SHP77 (cell line): ENCODE measurements at places on chromosomes 13 and 19.

- no peak for DNase-seq
These were observed 17.8 kb downstream of the ACTL9 start for GRCh38 chr19:8680676-8681344.

DNA sequence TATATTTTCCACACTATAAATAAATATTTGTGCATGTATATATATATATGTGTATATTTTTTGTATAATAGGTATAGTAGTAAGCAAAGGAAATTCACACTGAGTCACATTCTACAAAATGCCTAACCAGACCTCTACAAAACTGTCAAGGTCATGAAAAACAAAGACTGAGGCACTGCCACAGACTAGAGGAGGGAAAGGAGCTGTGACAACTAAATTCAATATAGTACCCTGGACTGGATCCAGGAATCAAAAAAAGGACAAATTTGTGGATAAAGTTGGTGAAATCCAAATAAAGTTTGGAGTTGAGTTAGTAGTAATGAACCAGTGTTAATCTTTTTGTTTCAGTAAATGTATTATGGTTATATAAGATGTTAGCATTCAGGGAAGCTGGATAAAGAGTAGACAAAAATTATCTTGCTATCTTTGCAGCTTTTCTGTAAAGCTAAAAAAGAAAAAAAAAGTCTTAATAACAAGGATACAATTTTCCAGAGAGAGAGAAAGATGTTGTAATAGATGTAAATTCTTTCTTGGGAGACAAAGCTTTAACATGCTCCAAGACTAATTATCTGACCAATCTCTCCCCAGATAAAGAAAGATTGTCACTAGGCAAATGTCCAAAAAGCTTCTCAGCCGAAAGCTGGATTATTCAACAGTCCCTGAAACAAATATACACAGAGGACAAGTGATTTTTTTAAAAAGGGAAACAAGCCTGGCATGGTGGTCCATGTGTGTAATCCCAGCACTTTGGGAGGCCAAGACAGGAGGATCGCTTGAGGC is 19.1 kb downstream of the SYDE1 start:
- DNase-seq, result no peak

DNA sequence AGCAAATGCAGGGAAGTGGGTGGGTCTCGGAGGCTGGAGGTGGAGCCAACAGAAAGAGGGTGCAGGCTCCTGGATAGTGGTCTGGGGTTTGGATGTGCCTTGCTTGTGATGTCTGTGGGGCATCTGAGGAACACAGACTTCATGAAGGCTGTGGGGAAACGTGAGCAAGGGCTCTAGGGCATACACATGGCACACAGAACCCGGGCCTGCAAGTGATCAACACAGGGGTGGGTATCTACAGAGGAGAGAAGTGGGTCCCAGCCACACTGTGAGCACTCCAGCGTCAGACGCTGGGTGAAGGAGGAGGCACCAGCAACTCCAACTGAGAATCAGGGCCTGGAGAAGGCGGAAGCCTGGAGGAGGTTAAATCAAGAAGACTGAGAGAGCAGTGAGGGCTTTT is 5.4 kb upstream of the UBE2M start:
- DNase-seq, result no peak

GRCh38 chr13:109567315-109567714 is 219.1 kb downstream of the IRS2 start:
- no peak for DNase-seq

GRCh38 chr13:73894995-73895571 is 239.1 kb downstream of the KLF12 start:
- no peak for DNase-seq

DNA sequence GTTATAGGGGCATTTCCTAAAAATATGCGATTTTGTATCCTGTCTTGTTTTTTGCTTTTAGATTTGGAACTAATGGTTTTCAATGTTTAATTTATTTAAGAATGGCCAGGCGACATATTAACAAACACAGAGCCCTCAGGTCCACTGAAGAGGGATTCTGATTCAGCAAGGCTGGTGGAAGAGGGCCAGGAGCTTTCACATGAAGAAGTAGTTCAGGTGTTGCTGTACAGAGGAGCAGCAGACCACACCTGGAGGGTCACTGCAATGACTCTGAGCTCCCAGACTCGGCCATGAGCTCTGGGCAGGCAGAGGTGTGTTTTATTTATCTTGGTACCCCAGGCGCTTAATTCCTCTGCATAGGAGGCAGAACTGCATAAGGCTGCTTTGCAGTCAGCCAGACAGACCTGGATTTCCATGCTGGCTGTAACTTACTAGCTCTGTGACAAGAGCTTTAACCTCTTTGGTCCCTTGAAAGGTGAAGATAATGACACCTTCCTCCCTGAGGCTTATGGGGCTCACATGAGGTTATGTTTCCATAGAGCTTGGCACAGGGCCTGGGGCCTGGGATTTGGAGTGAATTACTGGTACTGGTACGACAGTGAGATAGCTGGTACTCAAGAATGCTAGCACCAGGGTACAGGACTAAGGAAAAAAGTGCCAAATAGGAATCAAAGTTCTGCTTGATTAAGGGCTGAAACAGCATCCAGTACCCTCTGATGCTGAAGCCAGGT is 184.7 kb downstream of the OXGR1 start:
- DNase-seq, result no peak

DNA sequence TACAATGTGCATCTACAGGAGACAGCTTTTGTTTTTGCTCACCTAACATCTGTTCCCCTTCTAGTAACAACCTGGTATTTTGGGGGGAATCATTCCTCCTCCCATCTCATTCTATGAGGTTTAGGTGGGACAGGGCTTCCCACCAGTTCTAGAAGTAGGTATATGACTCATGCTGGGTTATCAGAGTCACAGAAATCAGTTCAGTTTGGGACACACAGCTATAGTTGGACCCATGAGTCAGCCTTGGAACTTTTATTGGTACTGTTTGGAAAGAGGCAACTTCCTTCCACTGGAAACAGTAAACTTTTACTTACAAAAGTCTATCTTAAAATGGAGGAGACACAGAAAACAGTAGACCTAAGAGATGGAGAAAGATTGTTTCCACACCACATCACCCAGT is 185.5 kb downstream of the DNAJC3 start:
- DNase-seq, result no peak

- peak; percentile 50 for DNase-seq
These were observed 11.5 kb downstream of the CUL4A start for GRCh38 chr13:113220877-113221276.

DNA sequence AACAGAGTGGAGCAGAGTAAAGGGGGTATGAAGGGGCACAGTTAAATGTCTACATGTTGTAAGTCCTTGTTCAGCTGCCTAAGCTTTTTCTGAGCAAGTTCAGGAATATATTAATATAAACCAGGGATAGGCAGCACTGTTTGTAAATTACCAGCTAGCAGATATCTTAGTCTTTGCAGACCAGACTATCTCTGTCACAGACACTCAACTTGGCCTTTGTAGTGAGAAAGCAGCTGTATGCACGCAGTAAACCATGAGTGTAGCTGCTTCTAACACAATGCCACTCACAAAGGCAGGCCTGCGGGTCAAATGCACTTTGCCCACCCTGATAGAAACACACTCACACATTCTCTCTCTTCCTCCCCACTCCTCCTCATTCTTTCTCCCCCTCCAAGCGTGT is 1016.9 kb downstream of the UQCRFS1 start:
- DNase-seq, result no peak

GRCh38 chr19:39432677-39433025 is 3.1 kb downstream of the RPS16 start:
- DNase-seq, result no peak

- no peak for DNase-seq
These were observed 27.8 kb downstream of the CARM1 start for GRCh38 chr19:10899151-10899653.

DNA sequence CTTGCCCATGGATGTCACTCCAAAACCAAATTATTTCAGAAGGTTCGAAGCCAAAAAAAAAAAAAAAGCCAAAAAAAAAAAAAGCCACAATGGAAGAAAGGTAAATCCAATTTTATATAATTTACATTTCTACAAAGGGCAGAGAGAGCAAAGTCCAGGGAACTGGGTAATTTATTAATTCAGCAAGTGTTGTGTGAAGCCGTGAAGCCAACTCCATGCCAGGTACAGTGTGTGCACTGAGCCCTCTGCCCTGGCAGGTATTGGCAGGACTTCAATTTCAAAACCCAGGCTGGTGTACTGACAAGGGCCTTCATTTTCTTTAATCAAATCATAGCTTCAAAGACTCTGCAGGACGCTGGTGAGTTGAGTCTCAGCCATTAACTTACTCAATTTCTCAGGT is 5.5 kb upstream of the RFPL4A start:
- no peak for DNase-seq

DNA sequence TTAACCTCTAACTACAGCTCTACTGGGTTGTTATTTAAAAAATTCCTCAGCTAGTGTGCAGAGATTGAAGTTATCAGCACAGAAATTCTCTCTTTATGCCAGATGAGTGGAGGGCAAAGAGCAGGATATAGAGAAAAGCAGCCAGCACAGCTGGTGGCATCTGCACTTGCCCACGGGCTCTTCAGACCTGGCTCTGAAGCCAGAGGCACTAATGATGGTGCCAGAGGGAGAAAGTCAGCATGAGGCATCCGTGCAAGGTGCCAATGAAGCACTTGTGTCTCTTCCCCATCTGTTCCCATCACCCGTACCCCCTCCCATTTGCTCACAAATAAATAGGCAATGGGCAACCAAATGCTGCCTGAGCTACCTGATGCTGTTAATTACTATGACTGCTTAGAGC is 138.9 kb downstream of the OLFM4 start:
- DNase-seq, result no peak

- DNase-seq, result no peak
These were observed at the start of gene IL12RB1 for GRCh38 chr19:18086590-18087138. TSS of gene IL12RB1 (minus strand) at chr19:18086934. CDS start at chr19:18086823, 111 bp downstream.

- peak; percentile 14 for DNase-seq
These were observed 51.3 kb upstream of the LSM14A start for GRCh38 chr19:34120846-34121639.

DNA sequence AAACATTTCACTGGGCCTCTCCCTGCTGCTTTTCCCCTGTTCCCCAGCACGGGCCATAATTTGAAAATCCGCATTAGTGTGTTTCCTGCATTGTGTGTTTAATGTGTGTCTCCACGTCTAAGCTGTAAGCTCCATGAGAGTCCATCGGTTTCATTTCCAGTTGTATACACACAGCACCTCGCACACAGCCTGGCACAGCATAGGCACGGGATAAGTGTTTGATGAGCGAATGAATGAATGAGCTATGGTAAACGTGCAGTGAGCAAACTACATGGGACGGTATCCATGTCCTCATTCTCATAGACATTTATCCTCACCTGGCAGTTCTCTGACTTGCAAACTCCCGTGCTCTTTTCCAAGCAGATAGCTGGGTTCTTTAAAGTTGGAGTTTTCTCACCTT is 106.1 kb downstream of the RAB20 start:
- DNase-seq, result no peak

DNA sequence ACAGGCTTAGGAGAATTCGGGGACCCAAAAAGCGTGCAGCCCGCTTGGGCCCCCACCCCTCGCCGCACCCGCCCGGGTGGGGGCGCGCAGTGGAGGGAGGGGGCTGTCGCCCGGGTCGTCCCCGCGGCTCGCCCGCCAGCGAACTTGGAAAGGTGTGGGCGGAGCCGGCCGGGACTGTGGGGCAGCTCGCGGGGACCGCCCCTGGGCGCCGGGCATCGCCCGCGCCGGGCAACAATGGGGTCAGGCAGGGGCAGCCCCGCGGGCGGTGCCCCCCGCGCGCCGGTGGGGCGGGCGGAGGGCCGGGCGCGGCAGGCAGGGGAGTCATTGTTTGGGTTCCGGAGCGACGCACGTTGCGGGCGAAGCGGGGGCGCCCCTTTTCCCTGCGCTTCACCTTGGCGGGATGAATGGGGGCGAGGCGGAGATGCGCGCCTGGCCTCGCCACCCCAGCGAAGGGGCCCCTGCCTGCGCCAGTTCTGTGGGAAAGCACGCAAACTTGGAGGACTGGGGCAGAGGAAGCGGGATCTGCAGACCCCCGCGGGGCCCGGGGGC is 647 bp upstream of the KLF12 start:
- DNase-seq, result peak; percentile 47

GRCh38 chr13:41313117-41313516 is 2.0 kb downstream of the NAA16 start:
- no peak for DNase-seq

DNA sequence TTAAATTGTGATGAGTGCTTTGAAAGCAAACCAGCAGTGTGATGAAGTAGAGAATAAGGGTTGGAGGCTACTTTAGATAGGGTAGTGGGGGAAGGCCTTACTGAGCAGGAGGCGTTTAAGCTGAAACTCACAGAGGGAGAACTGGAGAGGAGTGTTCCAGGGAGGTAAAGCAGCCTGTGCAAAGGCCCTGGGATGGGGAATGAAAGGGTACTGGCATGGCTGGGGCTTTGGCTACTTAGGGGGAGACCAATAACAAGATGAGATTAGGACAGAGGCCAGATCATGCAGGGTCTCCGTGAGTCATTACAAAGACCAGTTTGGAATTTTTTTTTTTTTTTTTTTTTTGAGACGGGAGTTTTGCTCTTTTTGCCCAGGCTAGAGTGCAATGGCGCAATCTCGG is 1.1 kb downstream of the PPP5C start:
- DNase-seq, result no peak

GRCh38 chr19:48390188-48391099 is 907 bp downstream of the KDELR1 start:
- DNase-seq, result no peak

DNA sequence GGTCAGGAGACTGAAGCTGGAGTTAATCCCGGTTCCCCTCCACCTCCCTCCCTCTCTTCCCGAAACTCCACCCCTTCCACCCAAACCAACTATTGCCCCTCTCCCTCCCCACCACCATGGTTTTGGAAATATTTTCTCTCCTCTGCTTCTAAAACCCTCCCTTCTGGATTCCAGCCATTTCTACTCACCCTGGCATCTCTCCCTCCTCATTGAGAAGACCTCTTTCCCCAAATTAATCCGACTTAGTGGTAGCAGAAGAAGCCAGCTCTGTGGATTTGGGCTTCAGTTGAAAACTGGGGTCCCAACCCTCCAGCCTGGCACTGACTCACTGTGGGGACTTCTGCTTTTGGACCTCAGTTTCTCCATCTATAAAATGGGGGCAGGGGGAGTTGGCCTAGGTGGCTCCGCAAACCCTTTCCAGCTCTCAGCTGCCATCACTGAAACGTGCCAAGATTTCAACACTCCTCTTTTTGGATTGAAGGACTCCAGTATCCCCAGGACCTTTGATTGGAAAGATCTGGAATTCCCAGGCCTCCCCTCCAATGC is 1.6 kb downstream of the GPR4 start:
- DNase-seq, result no peak

- peak; percentile 32 for DNase-seq
These were observed 120.4 kb upstream of the FREM2 start for GRCh38 chr13:38566519-38566918.

- DNase-seq, result no peak
These were observed 361.2 kb downstream of the SUCLA2 start for GRCh38 chr13:47639738-47640447.
